ENCODE measurements at places on chromosomes 4 and X.
A peak's percentile ranks its signal among the peaks of the same experiment; 100 is the strongest.

DNA sequence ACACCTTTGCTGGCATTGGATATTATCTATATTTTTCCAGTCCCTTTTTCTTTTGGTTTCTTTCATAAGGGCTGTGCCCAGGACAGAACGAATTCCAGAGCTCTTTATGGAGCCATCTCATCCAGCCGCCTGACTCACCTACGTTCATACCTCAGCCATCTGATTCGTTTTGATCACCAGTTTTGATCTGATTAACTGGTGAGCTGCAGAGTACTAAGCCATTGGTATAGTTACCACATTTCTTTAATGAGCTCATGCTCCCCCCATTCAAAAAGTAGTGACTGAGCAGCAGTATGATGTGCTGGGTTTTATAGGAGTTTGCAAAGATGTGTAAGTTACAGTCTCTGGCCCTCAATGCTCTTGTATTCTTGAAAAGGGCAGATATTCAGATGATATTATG lies 43.0 kb upstream of the CDKN2AIP start:
- DNase-seq: no peak

GRCh38 chr4:55650483-55650882 lies 14.4 kb upstream of the NMU start:
- DNase-seq: no peak

GRCh38 chr4:86977621-86978184 lies 42.9 kb downstream of the AFF1 start:
- peak; percentile 91 for DNase-seq

GRCh38 chr4:174037631-174038030 lies 245.8 kb downstream of the FBXO8 start:
- DNase-seq: no peak

DNA sequence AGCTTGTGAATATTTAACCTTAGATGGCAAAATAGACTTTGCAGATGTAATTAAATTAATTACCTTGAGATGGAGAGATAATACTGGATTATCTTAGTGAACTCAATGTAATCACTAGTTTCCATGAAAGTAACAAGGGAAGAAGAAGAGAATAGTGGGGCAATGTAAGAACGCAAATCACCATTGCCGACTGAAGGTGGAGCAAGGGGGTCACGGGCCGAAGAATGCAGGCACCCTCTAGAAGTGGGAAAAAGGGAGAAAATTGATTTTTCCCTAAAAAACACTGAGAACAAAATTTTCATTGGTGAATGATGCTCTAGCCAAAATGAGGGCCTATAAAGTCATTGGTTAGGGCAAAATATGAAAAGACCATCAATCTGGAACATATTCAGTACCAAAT lies 375.6 kb upstream of the EPHA5 start:
- DNase-seq: no peak

GRCh38 chr4:89640620-89641366 lies 196.2 kb downstream of the SNCA start:
- no peak for DNase-seq

DNA sequence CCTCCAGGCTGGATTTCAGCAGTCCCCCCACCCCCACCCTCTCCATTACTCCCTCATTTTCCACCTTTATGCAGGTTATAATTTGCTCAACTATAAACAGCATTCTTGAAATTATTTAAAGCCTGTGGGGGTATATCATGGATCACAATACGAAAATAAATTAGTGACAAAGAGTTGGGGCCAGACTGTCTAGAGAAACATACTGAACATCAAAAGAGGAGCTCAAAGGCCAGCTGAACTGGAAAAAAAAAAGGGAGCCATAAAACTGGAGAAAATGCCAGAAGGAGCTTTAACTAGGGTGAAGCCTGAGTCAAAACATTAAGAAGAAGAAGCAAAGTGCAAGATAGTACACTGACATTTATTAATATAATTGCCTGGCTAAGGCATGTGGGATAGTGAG lies 137.8 kb downstream of the ANTXR2 start:
- DNase-seq: no peak

DNA sequence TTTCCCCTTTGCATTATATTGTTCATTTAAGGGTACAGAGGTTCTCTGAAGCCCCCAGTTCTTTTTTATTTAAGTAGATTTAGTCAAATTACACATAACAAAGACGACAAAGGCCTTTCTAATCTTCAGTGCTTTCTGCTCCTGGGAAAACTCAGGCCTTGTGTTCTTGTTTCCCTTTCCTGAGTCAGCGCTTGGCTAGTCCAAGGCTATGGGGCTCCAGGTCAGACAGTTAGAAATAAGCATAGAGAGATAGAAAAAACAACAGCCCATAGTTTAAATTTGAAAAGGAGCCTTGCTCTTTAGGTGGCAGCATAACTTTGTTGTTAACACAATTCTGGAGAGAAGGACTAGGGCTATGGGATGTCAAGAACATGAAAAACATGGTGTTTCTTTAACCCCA lies 97.3 kb downstream of the PPP1R2C start:
- DNase-seq: no peak

DNA sequence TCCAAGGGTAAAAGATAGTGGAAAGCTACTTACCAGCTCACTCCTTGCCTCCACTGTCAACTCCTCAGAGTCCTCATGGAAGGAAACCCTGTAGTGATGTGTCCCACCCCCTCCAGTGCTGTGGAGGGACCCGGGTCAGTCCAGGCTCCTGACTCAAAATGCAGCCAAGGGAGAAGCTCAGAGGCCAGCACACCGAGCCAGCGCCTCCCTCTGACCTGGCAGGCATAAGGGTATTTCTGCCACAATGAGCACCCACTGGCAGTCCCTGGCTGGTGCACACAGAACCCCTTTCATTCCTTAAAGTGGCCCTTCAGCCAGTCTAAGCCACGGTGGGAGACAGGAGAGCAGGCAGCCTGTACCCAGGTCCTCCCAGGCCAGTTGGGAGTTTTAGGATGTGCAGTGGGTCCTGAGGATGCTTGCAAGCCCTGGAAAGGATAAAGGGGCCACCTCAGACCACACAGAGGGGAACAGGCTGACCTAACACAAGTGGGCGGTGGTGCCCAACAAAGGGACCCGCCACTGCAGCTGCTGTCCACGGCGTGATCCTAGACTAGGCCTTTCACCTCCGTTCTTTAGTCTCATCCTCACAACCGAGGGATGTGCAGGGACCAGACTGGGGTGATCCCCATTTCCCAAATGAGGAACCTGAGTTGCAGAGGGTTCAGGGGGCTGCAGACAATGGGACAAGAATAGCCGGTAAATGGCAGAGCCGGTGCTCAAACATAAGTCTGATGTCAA lies 5.7 kb downstream of the JAKMIP1 start:
- no peak for DNase-seq

- no peak for DNase-seq
Measured at GRCh38 chr4:77920371-77920770, 57.7 kb downstream of the MRPL1 start.

DNA sequence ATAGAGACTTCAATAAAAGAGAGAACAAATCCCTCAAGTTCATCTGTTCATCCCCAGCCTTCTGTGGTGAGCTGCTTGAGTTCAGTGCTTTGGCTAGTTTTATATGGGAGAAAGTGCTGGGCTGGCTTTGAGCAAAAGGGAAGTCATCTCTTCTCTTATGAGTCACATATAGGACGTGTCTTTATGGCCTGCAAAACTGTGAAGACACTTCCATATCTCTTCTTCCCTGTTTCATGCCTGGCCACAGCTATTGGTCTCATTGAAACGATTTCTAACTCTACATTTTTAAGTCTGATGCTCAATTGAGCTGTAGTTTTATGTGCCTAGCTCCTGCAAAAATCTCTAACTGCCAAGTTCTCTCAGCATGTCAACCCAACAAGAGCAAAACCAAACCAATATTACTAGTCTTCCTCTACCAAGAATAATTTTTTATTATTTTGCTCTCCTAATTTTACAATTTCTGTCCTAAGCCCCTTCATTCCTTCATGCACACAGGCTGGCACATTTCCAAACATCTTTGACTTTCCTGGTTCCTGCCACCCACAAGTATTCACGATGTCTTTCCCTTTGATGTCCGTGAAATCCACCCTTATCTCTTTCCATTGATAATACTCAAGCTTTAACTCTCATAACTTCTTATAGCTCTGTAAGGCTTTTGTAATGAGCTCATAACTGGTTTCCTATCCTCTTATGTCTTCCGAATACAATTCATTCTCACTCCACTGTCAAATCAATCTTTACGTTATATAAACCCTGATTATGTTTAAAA lies 165.3 kb downstream of the BTC start:
- DNase-seq: no peak

DNA sequence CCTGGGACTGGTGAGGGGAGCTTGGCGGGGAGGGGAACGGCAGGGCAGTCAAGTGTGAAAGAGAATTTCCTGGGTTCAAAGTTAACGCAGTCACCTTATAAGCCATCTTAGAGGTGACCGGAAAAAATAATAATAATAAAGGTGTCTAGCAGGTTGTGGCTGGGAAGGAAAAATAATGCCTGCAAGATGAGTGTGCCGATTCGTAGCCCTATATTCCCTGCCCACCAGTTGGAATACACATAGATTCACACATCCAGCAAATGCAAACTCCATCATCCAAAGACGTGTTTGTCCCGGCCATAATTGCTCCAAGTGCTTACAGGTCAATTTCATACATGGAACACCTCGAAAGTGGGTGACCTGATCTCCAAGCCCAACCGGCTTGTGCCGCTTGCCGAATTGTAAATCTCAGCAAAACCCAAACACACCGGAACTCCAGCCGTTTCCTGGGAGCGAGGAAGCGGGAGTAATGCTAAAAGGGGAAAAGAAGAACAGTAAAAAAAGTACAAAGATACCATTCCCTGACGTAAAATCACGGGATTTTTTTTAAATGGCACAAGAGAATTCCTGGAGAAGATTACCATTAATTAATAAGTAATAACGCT lies 1.3 kb upstream of the FAT1 start:
- DNase-seq: peak; percentile 21

DNA sequence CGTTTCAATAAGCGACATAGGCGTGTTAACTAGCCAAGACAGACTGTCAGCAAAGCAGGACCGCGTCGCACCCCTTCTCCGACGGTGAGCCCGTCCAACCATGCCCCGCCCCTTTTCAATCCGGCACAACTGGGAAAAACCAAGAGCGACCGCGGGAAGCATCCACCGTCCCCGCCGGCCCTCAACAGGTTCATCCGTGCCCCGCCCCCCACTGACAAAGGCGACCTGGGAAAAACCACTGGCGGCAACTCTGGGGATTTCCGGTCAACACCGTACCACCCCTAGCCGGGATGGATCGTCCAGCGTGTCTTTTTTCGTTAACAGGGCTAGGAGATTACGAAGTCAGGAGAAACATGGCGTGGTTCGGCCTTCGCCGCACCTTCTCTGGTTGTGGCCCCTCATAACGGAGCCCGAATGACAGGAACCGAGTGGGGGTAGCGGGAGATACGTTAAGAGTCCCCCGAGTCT lies 377 bp downstream of the TIMM17B start:
- DNase-seq: peak; percentile 55

- DNase-seq: no peak
Measured at GRCh38 chr4:19486400-19486799, 765.3 kb upstream of the SLIT2 start.

GRCh38 chrX:97968376-97969163 lies 1084.9 kb downstream of the RPA4 start:
- no peak for DNase-seq

DNA sequence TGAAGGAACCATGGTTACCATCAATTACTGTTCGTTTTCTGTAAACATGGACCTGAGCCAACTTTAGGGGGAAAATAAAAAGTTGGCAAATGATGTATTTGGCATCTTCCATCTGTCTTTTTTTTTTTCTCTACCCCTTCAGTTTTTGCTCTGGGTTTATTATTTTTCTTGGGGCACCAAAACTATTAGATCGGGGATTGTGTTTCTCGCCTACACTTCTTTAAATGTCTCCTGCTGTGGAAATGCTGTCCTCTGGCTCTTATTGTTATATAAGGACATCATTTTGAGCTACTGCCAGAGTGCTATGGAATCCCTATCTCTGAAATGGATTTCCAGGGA lies 234.0 kb upstream of the SLIT2 start:
- DNase-seq: no peak

DNA sequence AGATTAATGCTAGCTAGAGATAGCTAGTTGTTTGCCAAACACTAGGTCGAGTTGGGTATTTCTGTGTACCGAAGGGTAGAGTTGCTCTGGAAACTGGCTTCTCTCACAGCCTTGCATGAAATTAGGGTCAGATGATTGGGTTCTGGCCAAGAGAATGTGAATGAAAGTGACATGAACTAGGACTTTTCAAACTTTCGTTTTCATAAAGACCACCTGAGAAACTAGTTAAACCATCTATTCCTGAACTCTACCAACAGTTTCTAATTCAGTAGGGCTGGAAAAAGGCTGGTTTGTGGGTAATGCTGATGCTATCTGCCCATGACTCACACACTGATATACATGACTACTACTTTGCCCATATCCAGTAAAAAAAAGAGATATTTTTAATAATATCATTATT lies 157.6 kb downstream of the GASK1B start:
- no peak for DNase-seq

DNA sequence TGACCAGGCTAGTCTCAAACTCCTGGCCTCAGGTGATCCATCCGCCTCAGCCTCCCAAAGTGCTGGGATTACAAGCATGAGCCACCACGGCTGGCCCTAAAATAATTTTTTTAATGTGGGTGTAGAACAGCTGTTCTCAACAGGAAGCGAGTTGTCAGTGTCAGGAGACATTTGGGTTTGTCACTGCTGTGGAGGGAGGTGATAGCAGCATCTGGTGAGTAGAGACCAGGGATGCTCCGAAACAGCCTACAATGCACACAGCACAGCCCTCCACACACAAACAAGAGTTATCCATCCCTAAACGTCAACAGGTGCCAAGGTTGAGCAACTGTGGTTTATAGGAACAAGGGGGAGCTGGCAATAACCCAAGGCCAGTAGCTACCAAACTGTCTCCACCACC lies 243.4 kb upstream of the STS start:
- DNase-seq: no peak

- no peak for DNase-seq
Measured at GRCh38 chr4:71495454-71495853, 156.6 kb downstream of the SLC4A4 start.

GRCh38 chr4:97121493-97121892 lies 1021.8 kb downstream of the STPG2 start:
- no peak for DNase-seq

- no peak for DNase-seq
Measured at GRCh38 chr4:173934201-173934600, 349.3 kb downstream of the FBXO8 start.

GRCh38 chrX:65920620-65921019 lies 119.3 kb downstream of the VSIG4 start:
- peak; percentile 77 for DNase-seq

GRCh38 chr4:20368926-20369325 lies 117.2 kb downstream of the SLIT2 start:
- no peak for DNase-seq

DNA sequence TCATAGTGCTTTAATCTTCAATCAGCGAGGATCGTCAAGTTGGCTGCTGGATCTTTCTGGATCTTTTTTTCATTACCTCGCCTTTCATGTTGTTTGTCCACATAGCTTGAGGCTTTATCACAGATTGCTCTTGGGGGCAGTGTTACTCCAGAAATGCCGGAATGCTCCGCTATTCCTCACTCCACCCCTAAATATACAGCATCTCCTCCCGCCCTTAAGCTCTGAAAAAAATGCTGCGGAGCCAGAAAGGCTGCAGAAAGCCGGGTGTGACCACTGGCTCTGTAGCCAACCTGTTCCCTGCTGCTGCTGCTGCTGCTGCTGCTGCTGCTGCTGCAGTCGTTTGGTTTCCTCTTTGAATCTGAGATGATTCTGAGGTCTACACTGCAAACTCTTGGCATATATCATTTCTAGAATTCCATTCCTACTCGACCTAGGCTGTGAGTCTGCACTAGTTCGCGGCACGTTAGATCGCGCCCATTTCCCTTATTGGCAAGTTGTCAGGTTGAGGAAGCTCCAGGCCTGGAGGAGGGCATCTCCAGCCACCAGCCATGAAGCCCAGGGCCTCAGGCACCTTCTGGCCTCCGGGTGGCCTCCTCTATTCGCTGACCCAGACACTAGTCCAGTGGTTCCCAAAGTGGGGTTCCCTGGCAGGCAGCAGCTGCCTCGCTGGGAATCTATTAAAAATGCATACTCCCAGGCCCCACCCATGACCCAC lies 34.2 kb downstream of the WDR13 start:
- peak; percentile 66 for DNase-seq

All from DMS153 (cell line).